Fibroblast of gingiva (primary cell): ENCODE measurements at places on chromosomes 11 and 22.

DNA sequence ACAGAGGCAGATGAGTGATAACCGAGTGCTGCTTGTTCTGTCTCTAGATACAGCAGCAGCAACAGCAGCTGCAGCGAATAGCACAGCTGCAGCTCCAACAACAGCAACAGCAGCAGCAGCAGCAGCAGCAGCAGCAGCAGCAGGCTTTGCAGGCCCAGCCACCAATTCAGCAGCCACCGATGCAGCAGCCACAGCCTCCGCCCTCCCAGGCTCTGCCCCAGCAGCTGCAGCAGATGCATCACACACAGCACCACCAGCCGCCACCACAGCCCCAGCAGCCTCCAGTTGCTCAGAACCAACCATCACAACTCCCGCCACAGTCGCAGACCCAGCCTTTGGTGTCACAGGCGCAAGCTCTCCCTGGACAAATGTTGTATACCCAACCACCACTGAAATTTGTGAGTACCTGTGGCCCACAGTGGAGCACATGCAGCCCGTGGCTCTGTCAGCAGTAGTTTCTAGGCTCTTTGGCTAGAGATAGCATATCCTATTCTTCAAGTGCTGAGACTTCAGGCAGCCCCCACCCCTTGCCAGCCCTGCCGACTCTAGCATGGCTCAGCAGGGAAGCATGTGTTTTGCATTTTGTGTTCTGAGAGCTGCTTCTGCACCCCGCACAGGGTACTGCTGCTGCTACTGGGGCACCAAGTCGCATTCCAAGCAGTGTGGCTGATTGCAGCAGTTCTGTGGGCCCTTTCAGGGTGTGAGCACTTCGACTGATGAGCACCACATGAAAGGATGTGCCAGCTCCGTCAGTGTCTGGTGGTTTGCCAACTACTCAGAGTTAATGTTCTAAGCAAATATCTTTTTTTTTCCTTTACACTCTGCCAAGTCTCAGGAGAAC is 59.2 kb downstream of the MED15 start:
- peak; percentile 99 for DNase-seq

- no peak for DNase-seq
Observed at GRCh38 chr22:19576460-19577421, 52.5 kb upstream of the CLDN5 start.

DNA sequence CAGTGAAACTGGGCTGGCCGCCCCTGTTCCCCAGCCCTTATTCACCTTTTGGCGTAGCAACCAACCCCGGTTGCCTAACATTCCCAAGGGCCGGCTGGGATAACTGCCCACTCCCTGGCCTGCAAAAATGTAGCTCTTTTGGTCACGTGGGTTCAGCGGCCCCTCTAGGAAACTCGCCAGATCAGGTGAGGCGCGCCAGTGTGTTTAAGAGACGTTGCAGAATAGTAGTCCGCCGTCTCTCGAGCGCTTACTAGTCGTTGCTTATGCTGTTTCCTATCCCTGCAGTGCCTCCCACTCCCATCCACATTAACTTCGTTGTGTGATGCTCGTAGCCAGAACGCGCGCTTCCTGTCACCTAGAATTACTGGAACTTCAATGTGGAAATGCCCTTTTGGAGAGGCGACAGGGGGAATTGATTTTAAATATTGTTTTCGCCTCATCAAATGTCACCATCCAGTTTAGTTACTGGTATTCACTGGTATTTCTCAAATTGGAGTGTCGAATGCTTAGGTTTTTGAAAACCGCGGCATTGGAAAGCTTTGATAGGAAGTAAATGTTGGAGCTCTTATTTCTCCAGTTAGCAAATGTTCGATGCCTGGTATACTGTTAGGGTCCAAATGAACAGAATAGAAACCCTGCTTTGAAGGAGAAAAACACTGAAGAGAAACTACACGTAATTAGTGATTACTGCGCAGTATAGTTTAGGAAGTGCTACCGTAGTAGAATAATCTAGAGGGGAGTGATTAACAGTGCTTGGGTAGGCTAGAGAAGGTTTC is 823 bp downstream of the CEP57 start:
- peak; percentile 61 for DNase-seq

DNA sequence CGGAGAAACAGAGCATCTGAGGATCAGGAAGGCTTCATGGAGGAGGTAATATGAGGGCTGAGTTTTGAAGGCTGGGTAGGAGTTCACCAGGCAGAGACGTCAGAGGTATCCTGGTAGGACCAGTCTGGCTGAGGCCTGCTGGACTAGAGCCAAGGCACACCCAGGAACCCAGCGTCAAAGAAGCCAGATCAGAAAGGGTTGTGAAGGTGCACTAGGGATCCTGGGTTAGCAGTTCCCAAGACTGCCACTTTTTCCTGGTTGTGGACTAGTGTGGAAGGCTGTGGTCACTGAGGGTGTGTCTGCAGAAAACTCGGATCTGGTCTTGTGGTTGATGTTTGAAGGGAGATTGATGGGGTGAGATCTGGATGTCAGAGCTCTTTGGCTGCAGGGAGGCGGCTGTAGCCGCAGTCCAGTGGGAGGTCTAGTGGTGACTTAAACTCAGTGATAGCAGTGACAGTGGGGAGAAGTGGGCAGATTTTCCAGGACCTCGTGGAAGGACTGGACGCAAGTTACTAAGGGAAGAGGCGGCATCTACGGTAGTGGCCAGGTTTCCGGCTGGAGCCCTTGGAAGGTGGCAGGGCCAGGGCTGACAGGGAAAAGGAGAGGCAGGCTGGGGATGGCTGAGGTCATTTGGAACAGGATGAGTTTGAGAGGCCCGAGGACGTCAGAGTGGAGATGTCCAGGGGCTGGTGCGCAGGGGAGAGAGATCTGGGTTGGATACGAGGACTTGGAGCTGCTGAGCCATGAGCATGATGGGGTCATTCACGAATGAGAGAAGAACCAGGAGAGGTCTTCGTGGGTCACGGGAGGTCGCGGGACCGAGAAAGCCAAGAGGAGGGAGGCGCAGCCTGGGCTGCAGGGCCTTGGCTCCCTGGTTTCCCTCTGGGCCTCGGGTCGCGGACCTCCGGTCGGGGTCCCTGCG is 10.9 kb downstream of the RELA start:
- no peak for DNase-seq

DNA sequence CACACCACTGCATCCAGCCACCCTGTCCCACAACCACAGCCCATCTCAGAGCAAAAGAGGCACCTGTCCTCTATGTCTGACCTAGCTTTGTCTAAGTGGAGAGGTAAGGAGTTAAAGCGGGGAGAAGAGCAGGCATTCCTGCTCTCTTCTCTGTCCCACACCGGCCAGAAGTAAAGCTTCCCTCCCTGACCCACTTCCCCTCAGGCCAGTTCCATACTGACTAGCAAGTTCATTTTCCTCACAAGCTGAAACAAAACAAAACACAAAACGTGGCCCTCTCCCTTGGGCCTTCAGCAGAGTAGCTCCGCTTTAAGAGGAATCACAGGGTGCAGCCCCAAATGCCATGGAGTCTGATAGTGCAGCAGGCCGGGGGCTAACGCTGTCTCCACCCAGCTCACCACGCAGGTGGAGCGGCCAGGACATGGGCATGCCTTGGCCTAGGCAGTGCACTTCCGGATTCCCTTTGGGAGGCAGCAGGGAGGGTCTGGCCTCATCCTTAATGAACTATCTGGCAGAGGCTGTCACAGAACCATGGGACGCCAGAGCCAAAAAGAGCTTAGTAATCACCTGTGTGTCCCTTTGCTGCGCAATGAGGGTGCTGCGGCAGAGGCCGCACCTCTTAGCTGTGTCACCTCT is 34.0 kb downstream of the FLI1 start:
- DNase-seq = no peak

DNA sequence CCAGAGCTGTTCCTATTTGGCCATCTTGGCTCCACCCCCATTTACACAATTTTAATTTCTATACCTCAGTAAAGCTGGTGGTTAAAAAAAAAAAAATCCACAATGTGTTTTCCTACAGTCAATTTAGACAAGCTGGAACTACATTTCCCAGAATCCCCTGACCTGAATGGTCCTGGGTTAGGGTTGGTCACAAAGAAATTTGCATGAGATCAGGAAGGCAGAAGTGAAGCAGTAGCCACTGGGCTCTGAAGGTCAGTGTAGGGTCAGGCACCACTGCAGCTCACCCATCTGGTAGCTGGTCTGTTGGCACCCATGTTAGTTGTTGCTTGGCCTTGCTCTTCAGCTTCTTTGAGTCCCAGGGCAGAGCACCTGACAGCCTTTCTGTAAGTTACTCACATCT is 210.7 kb upstream of the API5 start:
- no peak for DNase-seq

DNA sequence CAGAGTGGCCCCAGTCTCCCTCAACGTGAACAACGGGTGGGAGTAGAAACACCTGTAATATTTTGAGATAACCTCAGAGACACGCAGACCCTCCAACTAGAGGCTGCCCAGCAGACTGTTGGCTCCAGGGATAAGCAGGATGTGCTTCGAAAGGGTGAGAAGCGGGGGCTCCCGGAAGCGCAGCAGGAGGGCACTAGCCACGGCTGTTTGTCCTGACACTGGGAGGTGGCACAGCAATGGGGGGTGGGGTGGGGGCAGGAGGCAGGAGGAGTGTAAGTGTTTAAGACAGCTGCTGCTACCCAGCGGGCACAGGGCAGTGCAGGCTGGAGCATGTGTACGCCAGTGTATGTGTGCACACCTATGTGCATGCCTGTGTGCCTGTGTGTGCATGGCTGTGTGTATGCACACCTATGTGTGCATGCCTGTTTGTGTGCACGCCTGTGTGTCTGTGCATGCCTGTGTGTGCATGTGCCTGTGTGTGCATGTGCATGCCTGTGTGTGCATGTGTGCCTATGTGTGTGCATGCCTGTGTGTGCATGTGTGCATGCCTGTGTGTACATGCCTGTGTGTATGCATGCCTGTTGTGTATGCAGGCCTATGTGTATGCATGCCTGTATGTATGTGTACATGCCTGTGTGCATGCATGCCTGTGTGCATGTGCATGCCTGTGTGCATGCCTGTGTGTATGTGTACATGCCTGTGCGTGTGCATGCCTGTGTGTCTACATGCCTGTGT is 154.7 kb downstream of the SHANK2 start:
- DNase-seq = no peak

DNA sequence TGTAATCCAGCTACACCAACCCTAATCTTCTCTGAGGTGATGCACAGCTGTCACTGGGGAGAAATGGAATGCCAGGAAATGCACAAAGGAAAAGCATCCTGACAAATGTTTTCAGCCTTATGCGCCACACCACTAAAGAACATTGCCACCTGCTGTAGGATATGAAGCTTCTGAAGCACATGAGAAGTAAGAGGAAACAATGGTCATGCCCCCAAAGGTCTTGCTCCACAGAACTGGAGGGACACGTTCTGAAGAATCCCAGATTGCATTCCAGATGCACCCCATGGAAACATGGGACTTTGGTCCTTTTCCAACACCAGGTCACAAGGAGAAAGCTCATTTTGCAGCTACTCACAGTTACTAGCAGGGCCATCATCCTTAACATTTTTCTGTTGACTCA is 48.7 kb upstream of the ZBED5 start:
- peak; percentile 46 for DNase-seq

GRCh38 chr11:33564856-33565453 is 135.7 kb downstream of the C11orf91 start:
- DNase-seq = no peak

- no peak for DNase-seq
Observed at GRCh38 chr22:28962042-28962554, 78.7 kb downstream of the ZNRF3 start.

DNA sequence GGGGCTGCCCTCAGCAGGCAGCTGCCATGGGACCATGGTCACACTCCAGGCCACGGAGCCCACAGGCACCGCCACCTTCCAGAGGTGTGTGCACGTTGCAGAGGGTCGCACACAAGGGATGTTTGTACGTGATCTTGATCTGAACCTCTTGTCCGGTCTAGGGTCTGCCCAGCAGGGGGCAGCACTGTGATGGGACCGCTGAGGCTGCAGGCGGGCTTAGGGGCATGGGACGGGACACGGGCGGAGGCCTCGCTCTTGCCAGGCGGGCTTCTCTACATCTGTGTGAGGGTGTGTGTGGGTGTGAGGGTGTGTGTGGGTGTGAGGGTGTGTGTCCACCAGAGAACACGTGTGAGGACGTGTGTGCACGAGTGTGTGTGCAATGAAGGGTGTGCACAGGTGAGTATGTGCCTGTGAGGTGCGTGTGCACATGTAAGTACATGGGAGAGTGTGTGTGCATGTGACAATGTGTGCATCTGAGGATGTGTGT is 52.4 kb downstream of the CACNA1I start:
- DNase-seq = no peak

- no peak for DNase-seq
Observed at GRCh38 chr11:124085997-124086846, 29.0 kb upstream of the VWA5A start.

- no peak for DNase-seq
Observed at GRCh38 chr11:17554487-17554886, 7.4 kb downstream of the OTOG start.
